ENCODE measurements at places on chromosomes 2 and 18.

- DNase-seq: no peak
Measured at GRCh38 chr2:217731805-217732204, 271.0 kb downstream of the TNS1 start.

GRCh38 chr2:195649629-195650190, 7.3 kb upstream of the SLC39A10 start:
- DNase-seq: no peak

- DNase-seq: no peak
Measured at GRCh38 chr2:40178971-40179370, 272.9 kb downstream of the SLC8A1 start.

- DNase-seq: no peak
Measured at GRCh38 chr2:190304404-190304803, 15.2 kb downstream of the HIBCH start.

DNA sequence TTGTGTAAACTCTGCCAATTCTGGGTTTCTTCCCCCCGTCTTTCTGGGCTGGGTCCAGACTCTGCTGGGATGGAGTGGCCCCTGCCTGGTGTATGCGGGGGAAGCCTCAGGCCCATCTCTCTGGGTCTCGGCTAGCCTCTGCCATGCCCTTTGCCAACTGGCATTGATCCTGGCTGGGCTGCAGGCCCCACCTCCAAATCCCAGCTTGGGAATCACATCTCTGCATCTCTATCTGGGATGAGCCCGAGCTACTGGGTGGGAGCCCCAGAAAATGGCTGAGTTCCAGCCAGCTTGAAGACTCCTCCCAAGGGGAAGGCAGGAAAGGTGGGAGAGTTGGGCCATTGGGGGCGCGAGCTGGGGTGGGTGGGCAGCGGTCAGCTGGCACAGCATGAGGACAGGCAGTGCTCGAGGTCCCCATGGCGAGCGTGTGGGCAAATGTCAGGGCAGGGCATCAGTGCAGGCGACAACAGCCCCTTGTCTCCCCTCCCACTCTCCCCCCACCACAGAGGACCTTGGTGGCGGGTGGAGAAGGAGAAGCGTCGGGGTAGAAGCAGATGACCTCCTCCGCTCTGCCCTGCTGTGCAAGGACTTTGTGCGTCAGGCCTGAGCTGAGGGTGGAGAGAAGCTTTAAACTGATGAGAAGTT, 139.4 kb downstream of the ASB1 start:
- DNase-seq: no peak

- no peak for DNase-seq
Measured at GRCh38 chr2:229725716-229726574, 11.6 kb upstream of the DNER start.

GRCh38 chr2:119137502-119137901, 21.0 kb downstream of the C1QL2 start:
- no peak for DNase-seq

DNA sequence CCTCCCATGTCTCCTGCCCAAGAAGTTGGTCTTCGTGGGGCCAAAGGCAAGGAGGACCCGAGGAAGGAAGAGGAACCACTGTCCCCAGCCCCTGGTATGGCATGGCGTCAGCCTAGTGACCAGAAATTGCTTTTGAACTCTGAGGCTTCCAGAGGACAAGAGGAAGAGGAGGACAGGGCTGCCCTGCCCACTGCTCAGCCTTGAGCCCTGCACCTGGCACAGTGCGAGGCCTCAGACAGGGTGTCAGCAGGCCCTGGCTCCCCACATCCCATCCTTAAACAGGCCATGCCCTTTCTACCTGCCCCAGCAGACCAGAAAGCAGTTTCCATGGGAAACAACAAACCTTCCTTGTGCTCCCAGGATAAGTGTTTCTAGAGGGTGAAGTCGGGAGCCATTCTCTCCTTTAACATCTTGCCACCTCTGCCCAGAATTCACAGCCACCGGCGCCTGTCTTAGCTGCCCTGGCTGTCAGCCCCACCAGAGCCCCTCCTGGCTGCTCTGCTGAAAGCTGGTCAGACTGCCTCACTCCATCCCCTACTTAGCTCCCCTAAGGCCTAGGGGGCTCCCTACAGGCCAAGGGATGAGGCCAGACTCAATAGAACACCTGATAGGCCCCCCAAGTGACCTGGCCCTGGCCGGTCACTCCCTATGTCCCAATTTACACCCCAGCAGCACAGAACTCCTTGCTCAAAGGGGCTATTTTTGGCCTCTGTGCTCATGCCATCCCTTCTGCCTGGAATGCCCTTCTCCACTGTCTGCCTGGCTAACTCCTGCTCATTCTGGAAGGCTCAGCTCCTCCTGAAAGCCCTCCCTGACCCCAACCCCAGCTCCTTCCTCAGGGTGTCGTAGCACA, 20.6 kb downstream of the ATOH8 start:
- no peak for DNase-seq

- DNase-seq: no peak
Measured at GRCh38 chr2:219388907-219389156, 1.1 kb upstream of the DNPEP start.

GRCh38 chr2:134493797-134494196, 225.0 kb downstream of the TMEM163 start:
- no peak for DNase-seq

DNA sequence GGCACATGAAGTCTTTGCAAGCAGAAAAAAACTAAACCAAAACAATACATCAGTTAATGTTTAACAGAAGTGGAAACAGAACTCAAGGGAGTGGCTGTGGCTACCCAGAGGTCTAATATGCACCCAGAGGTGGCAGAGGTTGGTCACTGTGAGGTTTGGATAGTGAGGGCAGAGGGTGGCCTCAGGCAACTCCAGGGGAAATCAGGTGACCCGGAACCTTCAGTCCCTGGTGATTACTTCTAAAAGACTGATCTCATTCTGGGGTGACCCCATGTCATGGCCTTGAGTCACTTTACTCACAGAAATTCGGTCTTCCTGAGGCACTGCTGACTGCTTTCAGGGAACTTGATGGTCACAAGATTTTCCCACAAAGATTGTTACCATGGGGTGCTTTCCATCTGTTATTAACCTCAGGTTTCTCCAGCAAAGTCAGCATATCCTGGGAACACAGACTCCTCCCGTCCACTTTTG, 99.4 kb downstream of the TMEM17 start:
- DNase-seq: no peak

DNA sequence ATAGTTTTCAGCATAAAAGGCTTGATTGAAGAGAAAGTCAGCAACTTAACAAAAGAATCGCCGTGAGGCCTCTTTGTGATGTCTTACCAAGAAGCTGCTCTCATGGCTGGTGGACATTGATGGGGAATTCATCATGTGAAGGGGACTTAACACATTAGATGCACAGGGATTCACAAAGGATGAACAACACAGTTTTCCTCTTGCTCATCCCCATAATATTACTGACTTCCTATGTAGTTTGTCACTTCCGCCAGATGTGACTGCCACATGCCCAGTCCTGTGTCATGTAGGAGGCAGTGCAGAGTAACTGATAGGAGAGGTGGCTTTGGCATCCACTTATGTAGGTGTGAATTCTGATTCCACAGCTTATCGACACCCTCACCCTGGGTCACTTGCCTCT, 232.6 kb upstream of the LYPD1 start:
- no peak for DNase-seq

DNA sequence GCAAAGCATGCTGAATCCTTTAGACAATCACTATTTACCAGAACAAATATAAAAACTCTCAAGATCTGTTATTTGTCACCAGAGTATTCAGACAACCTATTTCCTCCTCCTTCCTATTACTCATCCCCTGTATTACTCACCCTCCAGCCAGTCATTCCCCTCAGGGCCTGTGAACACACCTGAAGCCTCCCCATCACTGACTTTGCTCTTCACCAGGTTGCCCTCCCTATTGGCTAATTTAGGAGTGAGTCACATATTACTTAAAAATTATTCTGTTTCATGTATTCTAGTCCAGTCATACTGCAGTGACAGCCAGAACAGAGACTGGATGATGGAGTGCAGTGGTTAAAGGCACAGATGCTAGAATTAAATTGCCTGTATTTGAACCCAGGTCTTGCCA, 3.7 kb upstream of the ATG16L1 start:
- peak; percentile 41 for DNase-seq

DNA sequence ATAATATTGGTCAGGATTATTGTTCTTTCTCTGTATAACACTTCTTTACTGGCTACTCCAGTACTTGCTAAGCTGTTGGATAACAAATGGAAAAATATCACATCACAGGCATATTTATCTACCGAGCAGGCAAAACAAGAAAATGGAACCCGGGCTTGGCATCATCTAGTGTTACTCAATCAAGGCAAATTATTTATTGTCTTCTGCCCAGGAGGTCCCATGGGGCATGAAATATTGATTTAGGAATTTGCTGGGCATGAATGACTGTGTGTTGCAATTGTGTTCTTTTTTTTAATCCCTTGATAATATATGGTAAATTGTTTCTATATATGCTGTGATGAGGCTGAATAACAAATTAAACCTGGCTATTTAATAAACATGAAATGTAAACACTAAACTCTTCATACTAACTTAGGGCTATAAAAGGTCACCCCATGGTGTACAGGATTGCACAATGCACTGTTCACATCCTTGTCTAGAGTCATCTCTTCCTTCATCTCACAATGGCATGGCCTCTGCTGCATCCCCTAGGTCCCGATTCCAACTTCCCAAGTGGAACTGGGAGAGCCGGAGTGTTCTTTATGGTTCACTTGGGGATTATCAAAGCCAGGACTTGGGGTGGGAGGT, 2.2 kb upstream of the PARD3B start:
- DNase-seq: no peak

DNA sequence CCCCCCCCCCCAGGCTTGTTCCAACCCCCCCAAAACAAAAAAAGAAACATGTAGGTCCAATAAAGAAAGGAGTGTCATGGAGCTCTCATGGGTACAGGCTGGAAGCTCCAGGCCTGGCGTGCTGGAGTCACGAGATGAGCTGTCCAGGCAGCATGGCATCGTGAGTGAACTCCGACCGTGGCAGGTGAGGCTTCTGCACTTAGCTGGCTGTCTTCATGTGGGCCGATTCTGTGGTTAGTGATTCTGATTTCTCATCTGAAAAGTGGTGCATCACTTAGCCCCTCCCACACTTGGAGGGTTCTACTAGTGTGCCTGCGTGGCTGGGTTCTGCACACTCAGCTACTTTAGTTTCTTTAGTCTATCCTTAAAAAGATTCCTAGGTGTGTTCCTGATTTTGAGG, 126.4 kb upstream of the MGAT5 start:
- DNase-seq: peak; percentile 25

GRCh38 chr18:37653618-37654017, 88.0 kb upstream of the CELF4 start:
- DNase-seq: no peak

GRCh38 chr2:128720080-128721022, 401.7 kb upstream of the HS6ST1 start:
- no peak for DNase-seq

GRCh38 chr2:111142101-111142500, 21.4 kb downstream of the BCL2L11 start:
- DNase-seq: no peak

- DNase-seq: no peak
Measured at GRCh38 chr2:106975641-106976040, 89.7 kb upstream of the ST6GAL2 start.

- no peak for DNase-seq
Measured at GRCh38 chr2:201151127-201151981, 31.6 kb upstream of the CASP10 start.

GRCh38 chr2:208012449-208012848, 12.9 kb downstream of the PLEKHM3 start:
- DNase-seq: no peak

GRCh38 chr2:24009680-24010476, at the start of gene MFSD2B:
Gene MFSD2B (plus strand): TSS chr2:24010085. CDS start chr2:24010097, 12 bp downstream.
- DNase-seq: no peak

DNA sequence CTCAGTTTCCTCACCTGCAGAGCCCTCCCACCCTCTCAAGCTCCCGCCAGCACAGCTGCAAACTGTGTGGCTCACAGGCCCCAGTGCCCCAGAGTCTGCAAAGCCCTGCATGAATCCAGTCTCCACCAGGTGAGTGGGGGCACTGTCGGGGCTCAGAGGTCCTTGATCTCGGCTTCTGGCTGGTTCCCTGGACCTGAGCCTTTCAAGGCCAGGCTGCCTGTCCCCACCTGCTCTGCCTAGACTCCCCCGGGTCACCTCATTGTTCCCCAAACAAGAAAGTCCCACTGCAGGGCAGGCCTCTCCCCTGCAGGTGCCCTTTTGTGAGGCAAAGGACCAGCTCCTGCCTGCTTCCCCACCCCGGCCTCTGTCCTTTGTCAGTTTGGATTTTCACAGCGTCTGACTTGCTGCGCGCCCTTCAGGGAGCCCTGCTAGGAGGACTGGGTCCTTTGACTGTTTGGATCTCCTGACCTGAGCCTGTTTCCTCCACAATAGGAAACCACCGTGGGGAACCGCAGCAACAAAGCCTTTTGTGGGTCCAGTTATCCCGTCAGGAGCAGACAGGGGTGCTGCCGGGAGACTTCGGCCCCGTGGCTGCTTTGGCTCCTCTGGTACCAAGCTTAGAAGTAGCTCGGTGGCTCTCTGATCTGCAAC, 200.5 kb upstream of the HDAC4 start:
- no peak for DNase-seq

DNA sequence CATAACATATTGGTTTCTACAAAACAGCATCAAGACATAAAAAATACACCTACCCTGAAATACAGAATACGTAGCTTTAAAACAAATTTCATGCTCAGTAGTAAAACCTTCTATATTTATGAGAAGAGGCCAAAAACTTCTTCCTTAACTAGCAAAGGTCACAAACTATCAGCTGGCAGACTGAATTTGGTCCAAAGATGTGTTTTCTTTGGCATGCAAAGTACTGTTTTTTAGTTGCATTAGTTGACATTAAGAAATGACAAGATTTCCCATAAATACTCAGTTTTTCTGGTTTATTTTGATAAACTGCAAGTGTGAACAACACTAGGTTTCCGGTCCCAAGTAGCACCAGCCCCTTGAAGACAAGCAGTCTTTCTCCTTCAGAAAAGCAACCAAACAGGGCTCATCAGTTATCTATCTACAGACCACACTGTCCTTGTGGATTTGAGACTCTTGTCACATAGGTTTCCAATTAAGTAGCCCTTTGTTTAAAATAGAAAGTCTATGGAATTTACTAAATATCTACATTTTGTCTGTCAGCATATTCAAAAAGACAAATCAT, 35.6 kb downstream of the SLC25A12 start:
- DNase-seq: no peak

GRCh38 chr2:196607073-196607472, 32.4 kb upstream of the CCDC150 start:
- DNase-seq: no peak

GRCh38 chr18:13398631-13399030, 180.1 kb downstream of the LDLRAD4 start:
- no peak for DNase-seq
